ENCODE measurements at places on chromosomes 6 and 20.

DNA sequence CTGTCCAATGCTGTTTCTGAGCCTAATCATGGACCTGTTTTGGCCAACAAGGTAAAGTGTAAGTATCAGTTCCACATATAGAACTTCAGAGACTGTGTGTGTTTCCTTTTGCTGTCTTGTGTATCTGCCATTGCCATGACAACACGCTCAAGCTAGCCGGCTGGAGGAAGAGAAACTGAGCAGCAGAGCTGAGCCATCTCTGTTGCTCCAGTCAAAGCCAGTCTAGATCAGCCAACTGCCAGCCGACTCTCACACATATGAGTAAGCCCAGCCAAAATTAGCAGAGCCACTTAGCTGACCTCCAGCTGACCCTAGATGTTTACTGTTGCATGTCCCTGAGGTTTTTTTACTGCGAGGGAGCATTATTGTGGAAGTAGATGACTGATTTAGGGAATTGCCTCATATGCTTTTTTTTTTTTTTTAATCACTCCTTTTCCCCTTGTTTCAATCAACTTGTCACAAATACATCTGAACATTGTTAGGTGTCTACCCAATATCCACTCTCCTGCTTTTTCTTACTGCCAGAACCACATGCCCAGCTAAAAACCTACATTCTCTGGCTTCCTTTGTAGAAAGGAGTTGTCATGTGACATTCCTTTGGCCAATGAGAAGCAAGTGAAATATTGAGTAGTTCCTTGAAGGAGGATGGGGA lies 304.3 kb upstream of the SUPT3H start:
- peak; percentile 75 for DNase-seq

DNA sequence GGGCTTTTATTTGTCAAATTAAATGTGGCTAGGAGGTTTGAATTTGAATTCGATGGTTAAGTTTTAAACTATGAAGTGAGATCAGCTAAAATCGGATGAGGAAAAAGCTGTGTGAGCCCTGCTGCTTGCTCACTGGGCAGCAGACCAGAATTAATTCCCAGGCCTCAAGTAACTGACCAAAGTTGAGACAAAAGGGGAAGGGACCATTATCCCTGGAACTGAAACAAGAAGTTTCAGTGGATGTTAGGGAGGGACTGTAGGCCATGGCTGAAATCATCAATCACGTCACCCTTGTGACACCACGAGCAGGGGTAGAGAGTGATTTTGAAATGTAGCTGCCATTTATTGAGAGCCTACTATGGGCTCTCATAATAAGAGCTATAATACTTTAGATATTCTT lies 7.0 kb upstream of the PRSS35 start:
- no peak for DNase-seq

DNA sequence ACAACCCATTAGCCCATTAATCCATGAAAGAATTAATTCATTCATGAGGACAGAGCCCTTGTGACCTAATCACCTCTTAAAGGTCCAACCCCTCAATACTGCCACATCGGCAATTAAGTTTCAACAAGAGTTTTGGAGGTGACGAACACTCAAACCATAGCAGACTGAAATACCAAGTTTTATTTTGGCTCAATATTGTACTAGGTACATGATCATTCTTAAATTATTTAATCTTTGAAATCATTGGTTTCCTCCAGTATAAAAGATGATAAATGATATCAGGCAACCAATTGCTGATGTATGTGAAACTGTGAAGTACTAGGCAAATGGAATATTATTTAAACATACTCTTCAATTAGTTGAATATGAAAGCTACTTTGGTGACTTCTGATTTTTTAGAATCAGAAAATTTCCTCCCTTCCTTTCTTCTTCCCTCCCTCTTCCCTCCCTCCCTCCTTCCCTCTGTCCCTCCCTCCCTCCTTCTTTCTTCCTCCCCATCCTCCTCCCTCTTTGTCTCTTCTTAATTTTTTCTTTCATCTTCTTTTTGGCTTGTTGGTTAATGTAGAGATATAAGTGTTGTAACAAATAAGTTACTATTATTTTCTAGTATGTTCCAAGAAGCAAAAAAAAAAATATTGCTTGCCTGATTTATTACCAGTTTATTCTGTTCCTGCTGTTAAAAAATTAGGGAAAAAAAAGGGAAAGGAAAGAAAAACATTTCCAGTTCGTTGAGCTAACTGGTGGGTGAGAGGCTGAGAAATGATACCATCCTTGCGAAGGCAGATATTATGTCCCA lies 233.9 kb upstream of the ZNF217 start:
- no peak for DNase-seq

- DNase-seq, result no peak
Measured at GRCh38 chr20:8183526-8183925, 51.5 kb downstream of the PLCB1 start.

DNA sequence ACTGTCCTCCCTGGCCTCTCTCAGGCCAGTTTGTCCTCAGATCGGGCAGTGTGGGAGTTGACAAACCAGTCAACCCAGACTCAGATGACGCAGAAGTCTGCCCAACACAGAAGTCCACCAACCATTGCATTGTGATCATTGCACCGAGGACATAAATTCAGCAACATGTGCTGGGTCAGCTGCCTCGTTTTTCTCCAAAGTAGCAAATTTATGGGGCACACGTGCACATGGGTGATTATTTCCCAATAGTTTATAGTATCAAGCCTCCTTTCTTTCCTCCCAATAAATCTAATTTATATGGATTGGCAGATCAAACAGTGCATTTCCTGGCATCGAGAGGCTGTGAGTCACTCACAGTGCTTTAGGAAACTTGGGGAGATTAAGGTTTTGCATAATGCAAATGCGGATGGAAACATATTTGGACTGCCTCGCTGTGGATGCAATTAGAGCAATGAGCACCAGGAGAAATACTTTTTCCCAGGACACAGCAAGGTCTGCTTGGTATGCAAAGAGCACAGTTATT lies 413.7 kb upstream of the SULF2 start:
- DNase-seq, result no peak

- DNase-seq, result peak; percentile 10
Measured at GRCh38 chr6:25085756-25086155, 150.0 kb upstream of the RIPOR2 start.
